GM12878 (cell line): ENCODE measurements at places on chromosomes 6 and 20. TPM values are rescaled to one million over a fixed set of nuclear protein-coding genes. Genes with fewer than 3 reads are reported as not detected.

- no peak for DNase-seq
Observed at GRCh38 chr6:36963451-36964290, 9.1 kb downstream of the PI16 start.

GRCh38 chr6:22251348-22251747 is 45.5 kb downstream of the PRL start:
- DNase-seq, result no peak

GRCh38 chr6:36599791-36600209 is 5.6 kb downstream of the SRSF3 start:
- DNase-seq, result no peak

- no peak for DNase-seq
Observed at GRCh38 chr6:129586815-129587214, 123.2 kb downstream of the ARHGAP18 start.

Gene PPP1R3G
- total RNA-seq, result 0.08 and 0.10 TPM in 2 replicates

- no peak for DNase-seq
Observed at GRCh38 chr20:11331096-11331495, 586.6 kb upstream of the BTBD3 start.

DNA sequence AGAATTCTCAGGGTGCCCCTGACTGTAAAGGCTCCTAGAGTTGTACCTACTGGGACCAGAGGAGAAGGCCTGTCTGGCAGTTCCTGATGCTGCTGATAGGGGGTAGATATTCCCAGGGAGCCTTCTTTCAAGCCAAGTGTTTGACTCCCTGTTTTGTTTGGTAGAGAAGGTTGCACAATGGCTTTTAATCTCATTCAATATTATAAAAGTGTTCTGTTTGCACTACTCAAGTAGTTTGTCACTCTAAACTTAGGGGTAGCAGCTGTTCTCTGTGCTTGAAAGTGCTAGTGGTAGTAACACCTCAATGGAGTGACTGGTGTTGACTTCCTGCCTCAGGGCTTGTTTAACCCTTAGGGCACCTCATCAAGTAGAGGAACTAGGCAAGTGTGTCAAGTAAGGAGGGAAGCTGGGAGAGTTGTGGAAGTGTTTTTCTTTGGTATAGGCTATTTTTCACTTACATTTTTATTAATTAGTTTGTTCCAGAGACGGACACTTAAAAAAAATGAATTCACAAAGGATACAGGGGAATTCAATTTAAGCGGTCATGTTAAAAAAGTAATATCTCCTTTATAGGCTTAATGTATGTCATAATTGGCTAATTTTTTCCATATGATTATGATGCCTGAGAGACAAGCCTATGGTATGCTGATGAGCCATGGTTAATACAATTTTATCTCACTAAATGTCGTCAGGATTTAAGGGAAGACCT is 38.1 kb downstream of the BICRAL start:
- no peak for DNase-seq

DNA sequence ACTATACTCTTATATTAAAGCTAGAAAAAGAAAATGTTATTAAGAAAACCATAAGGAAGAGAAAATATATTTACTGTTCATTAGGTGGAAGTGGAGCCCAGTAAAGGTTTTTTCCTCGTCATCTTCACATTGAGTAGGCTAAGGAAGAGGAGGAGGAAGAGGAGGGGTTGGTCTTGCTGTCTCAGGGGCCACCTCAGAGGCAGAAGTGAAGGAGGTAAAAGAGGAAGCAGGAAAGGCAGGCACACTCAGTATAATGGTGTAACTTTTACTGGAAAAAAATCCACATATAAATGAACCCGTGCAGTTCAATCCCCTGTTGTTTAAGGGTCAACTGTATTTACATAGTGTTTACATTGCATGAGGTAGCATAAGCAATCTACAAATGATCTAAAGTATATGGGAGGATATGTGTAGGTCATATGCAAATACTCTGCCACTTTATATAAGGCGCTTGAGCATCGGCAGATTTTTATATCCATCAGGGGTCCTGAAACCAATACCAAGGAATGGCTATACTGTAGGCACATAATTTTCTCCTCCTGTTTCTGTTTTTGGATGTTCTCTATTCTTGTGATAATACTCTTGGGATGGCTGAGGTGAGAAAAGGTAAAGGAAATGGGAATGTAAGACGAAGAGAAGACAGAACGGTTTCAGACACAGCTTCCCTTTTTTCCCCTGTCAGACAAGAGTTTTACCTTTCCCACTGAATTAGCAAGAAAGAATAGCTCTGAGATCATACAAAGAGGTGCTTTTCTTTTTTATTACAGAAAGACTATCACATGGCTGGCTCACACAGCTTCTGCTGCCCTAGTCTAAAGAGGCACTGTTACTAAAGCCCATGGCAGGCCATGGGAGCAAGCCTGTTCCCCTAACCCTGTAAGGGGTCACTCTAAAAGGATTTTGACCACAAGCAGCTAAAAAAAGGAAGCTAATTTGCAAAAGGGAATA is 59.9 kb downstream of the NUDT3 start:
- no peak for DNase-seq

Gene HLA-DOB
- 30.3 and 31.5 TPM in 2 replicates for total RNA-seq

- no peak for DNase-seq
Observed at GRCh38 chr6:19501737-19502245, 335.4 kb upstream of the ID4 start.

DNA sequence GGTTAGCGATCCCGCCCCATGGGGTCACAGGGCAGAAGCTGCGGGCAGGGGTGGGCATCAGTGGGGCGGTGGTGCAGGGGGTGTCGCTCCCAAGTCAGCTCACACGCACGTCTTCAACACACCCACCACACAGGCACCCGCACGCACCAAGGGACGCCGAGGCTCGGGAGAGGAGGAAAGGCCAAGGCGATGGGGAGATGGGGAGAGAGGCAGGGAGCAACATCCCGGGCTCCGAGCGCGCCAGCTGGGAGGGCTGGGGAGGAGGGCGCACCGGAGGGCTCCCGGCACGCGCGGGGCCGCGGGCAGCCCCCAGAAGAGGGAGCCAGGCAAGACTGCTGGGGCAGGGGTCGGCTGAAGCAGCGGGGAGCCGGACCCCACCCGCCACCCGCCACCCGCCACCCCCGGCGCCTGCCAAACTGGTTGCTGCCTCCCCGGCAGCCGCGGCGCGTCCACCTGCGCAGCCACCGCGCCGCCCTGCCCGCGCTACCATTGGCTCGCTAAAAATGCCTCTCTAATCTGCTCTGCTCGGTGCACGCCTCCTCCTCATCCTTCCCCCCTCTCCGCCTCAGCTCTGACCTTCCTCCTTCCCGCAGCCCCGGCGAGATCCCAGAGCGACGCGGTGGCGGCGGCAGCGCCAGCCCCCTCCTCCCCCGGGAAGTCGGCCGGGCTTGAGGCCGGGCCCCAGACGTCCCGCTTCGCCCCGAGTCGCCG is at the start of gene PACSIN1:
Gene PACSIN1, plus strand, starts transcription at position 546 of the 711 bp plus-strand sequence. CDS start 60,230 bp downstream, outside the sequence.
- no peak for DNase-seq

Gene GLP1R
- 0.05 TPM in 1 of 2 replicates, not detected in the other for total RNA-seq

Gene ZNF334
- total RNA-seq, result 1.2 and 1.7 TPM in 2 replicates

Gene CDSN
- total RNA-seq, result not detected in 2 replicates

Gene PCK1
- 0.33 and 0.56 TPM in 2 replicates for total RNA-seq

DNA sequence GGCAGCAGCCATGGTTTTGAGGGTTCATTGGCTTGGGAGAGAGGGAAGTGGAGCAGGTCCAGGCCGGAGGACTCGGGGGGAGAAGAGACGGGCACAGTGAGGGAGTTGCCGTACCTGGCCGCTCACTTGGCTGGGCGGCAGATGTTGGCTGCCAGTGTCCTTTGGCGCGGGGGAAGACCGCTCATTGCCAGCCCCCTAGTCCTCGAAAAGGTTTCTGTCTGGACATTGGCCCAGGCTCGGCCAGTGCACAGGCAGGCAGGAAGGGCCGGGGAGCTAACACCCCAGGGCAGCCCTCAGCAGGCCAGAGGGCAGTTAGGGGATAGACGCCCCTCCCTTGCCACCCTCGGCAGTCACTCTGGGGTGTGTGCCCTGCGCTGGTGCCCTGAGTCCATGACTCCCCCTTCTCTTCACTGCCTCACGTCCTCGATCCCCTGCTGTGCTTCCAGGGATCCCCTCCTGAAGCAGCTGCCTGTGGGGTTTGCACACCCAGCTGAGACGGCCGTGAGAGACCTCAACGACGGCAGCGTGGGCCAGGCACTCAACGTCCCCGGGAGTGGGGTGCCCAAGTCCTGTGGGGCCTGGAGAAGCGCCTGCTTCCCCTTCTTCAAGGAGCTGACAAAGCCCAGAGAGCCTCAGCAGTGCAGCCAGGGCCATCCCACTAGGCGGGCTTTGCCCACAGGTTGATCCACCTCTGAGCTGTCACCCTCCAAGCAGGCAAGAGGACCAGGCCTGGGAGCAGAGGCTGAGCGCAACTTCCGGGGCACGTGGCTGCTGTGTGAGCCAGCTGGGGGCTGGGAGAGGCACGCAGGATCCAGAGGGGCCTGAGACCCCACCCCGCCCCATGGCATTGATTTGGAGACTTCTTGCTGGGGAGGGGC is 20.4 kb downstream of the RBM38 start:
- DNase-seq, result no peak

- DNase-seq, result no peak
Observed at GRCh38 chr6:170088582-170088955, 202.3 kb downstream of the DLL1 start.

Gene HELZ2
- 33.3 and 36.9 TPM in 2 replicates for total RNA-seq

DNA sequence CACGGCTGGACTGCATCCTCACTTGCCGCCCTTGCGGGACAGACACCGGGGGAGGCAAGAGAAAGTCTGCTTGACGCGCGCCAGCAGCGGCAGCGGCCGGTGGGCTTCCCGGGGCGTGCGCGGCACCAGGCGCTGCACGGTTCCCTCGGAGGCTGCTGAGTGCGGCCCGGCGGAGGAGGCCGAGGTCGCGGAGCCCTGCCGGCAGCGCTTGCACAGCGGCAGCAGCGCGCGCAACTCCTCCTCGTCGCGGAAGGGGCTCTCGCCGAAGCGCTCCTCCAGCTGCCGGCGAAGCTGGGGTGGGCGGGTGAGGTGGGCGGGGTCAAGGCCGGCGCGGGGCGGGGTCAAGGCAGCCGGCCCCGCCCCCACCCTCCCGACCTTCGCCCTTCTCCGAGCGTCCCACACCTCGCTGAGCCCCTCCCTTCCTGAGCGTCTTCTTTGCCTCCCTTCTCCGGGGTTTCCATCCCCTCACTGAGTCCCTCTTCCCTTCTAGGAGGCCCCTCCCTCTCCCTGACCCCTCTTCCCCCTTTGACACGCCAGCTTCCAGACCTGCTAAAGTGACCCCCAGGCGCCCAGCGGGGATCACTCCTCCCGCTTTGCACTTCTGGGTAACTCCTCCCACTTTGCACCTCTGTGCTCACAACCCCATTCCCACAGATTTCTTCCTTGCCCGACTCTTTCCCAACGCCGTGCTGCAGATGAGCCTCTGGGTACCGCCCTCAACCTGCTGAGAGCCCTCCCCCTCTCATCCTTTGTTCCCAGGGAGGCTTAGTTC is 8.8 kb downstream of the DUSP15 start:
- no peak for DNase-seq
